H54 (cell line): ENCODE measurements at places on chromosomes 3 and 15.

- no peak for DNase-seq
Measured at GRCh38 chr15:99010768-99011167, 3.2 kb upstream of the PGPEP1L start.

DNA sequence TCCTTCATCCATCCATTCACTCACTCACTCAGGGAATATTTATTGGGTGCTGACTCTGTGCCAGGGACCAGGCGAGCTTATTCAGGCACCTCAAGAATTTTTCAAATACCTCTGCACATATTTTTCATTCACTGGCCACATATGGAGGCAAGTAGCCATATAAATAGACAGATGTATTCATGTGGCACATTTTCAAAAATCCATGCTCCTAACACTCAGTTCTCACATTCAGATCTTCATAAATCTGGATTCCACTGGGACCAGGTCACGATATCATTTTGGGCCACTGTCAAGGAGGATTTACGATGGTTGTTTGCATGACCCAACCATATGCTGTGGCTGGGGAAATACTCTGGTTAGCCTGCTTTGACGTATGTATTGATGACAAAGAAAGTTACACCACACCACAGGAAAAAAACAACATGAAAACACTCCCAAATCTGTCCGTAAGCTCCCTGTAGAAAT lies 241.8 kb upstream of the LRTM1 start:
- DNase-seq: peak; percentile 19

GRCh38 chr3:50242851-50243542 lies 7.0 kb downstream of the GNAI2 start:
- DNase-seq: no peak

DNA sequence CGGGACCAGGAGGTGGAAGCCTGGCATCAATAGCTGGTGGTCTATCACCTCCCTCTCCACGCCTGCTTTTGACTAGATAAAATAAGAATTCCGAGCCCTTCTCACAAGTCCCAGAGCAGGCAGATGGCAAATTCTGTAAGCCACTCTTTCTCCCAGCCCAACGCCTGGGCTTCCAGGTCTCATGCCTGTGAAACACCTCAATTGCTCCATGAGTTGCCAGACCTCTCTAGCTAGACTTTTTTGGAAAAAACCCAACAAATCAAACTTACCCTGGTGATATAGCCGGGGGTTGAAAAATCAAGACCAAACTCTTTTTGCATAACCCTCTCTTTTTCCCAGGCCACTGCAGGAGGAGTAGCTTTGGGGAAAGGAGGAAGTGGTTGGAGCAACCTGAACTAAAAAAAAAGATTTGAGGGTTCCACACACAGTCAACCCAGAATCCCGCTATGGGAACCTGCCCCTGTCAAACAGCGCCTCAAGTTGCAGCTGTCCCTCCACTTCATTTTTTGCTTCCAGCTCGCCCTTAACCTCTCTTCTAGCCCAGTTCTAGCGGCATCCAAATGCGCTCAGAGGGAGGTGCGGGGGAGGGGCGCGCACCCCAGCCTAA lies 7.0 kb downstream of the BHLHE40 start:
- DNase-seq: no peak

DNA sequence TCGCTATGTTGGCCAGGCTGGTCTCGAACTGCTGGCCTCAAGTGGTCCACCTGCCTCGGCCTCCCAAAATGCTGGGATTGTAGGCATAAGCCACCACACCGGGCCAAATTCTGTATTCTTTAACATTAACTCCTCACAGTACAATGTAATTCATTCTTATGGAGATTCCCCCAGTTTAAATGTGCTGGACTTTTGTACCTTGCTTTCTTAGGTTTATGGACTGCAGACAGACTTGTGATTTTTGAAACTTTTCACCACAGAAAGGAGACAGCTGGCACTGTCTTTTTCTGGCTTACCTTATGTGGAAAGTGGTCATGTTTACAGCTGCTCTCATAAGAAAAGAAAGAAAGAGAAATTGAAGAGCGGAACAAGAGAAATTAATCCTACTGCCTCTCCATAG lies 103.8 kb downstream of the IQCH start:
- DNase-seq: no peak

DNA sequence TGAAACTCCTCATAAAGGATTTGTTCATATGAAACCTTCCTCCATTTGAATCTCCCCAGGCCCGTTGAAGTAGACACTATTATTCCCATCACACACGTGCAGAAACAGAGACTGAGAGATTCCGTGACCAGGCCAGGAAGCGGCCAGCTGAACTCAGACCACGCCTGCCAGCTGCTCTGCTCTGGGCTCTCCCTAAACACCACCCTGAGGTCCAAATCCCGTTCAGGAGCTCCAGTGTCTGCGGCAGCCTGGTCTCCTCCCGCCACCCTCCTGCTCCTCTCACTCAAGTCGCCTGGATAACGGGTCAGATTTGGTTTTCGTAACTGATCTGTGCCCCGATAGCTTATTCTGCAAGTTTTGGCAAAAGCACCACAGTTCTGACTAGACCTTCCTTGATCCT lies 53.6 kb upstream of the SNRPA1 start:
- DNase-seq: no peak
